Pancreas (tissue), 10 donors: ENCODE measurements at places on chromosomes 6 and 20. TPM values are rescaled to one million over a fixed set of nuclear protein-coding genes. Genes with fewer than 3 reads are reported as not detected.

LST1 gene
- 6.2 TPM for polyA plus RNA-seq

ABHD16B gene
- 0.53 TPM for polyA plus RNA-seq

CST5 gene
- polyA plus RNA-seq, result 0.46 TPM

CGA gene
- polyA plus RNA-seq, result not detected

ZFAND3 gene
- polyA plus RNA-seq, result 16.8 TPM

FAM217A gene
- polyA plus RNA-seq, result 1.2 TPM

SLC32A1 gene
- polyA plus RNA-seq, result not detected

THEMIS gene
- polyA plus RNA-seq, result not detected

BPI gene
- polyA plus RNA-seq, result not detected

MYH7B gene
- polyA plus RNA-seq, result 2.3 TPM

ADGRG6 gene
- polyA plus RNA-seq, result 3.3 TPM

HLA-DRB1 gene
- 9.8 TPM for polyA plus RNA-seq

ADGRB3 gene
- 0.26 TPM for polyA plus RNA-seq

ELOVL5 gene
- polyA plus RNA-seq, result 19.6 TPM

MYLK4 gene
- polyA plus RNA-seq, result 0.27 TPM

GRM1 gene
- polyA plus RNA-seq, result 0.05 TPM

VNN1 gene
- 1.6 TPM for polyA plus RNA-seq

BMP2 gene
- 3.1 TPM for polyA plus RNA-seq

PPP1R16B gene
- polyA plus RNA-seq, result 1.2 TPM

GPX5 gene
- not detected for polyA plus RNA-seq

C20orf144 gene
- polyA plus RNA-seq, result 0.15 TPM
